ENCODE measurements at places on chromosomes 6 and 20. TPM values are rescaled to one million over a fixed set of nuclear protein-coding genes. Genes with fewer than 3 reads are reported as not detected.

GPRC6A gene
- total RNA-seq = not detected

HLA-DMA gene
- total RNA-seq = 1.6 TPM

KIAA0408 gene
- 120 TPM for total RNA-seq

SLC26A8 gene
- 3.8 TPM for total RNA-seq

GABBR1 gene
- 188 TPM for total RNA-seq

PTCHD4 gene
- 27.9 TPM for total RNA-seq
